ENCODE measurements at places on chromosomes 13 and 19.

- no peak for DNase-seq
Measured at GRCh38 chr13:98184792-98185191, 7.7 kb upstream of the RNF113B start.

DNA sequence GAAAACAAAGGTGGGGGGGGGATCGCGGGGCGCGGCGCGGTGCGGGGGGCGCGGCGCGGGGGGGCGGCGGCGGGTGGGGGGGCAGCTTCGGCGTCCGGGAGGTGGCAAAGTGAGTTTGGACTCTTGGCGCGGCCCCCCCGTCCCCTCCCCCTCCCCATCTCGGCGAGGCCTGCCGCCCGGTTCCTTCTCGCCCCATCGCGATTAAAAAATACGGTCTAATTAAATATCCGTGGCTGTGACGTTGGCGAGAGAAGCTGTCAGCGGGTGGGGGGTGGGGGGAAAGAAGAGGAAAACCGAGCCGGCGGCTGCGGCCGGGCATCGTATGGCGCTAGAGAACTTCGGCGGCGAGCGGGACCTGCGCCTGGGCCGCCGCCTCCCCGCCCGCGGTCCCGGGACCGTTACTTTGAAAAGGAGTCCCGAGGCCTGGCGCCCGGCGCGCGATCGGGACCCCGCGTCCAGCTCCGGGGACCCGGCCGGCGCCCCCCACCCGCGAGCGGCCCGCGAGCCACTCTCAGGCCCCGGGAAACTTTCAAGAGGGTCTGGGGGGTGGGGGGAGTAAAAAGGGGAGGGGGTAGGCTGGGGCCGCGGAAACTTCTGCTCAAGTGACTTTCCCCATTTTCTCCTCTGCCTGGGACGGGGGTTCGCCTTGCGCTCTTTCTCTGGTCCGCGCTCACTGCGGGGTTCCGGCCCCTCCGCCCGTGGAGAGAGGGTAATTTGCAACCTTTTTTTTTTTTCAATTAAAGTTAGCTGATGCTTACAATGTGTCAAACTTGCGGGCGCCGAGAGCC, 146.3 kb upstream of the ZNF536 start:
- no peak for DNase-seq

DNA sequence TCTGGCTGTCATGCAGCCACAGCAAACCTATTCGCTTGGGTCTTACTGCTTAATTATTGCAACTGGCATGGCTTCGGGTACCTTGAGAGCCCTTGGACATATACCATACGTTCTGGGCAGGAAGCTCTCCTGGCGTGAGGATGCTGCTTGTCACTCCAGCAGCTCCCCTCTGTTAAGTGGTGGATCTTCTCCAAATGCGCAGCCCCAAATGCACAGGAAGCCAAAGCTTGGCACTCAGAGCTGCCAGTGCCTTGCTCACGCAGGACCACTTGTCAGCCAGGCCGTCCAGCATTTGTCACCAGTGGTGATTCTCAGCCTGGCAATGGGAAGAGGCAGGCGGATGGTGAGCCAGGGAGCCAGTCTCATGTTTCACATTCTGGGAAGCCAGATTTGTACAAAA, 158.6 kb downstream of the KATNAL1 start:
- no peak for DNase-seq

- no peak for DNase-seq
Measured at GRCh38 chr19:51695088-51695487, 2.0 kb downstream of the SPACA6 start.

DNA sequence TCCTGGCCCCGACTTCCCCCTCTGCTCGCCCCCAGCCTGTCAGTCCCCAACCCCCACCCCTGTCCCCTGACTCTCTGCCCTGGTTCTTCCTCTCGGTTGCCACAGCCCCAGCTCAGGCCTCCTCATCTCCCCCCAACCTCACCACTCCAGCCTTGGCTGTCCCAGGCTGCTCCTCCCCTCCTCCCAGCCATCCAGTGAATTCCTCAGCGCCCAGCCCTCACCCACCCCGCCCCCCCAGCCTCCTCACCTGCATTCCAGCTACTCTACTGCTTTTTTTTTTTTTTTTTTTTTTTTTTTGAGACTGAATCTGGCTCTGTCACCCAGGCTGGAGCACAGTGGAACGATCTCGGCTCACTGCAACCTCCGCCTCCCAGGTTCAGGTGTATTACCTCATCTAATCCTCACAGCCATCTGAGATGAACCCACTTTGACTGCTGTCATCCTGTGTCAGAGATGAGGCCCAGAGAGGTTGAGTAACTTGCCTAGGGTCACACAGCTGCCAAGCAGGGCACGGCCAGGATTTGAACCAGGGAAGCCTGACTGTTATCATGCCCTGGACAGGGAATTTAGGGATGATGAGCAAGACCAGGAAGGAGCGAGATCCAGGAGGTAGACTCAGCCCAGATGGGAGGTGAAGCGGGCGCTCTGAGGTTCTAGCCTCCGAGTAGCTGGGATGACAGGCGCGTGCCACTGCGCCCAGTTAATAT, 2.6 kb downstream of the SULT2B1 start:
- no peak for DNase-seq

DNA sequence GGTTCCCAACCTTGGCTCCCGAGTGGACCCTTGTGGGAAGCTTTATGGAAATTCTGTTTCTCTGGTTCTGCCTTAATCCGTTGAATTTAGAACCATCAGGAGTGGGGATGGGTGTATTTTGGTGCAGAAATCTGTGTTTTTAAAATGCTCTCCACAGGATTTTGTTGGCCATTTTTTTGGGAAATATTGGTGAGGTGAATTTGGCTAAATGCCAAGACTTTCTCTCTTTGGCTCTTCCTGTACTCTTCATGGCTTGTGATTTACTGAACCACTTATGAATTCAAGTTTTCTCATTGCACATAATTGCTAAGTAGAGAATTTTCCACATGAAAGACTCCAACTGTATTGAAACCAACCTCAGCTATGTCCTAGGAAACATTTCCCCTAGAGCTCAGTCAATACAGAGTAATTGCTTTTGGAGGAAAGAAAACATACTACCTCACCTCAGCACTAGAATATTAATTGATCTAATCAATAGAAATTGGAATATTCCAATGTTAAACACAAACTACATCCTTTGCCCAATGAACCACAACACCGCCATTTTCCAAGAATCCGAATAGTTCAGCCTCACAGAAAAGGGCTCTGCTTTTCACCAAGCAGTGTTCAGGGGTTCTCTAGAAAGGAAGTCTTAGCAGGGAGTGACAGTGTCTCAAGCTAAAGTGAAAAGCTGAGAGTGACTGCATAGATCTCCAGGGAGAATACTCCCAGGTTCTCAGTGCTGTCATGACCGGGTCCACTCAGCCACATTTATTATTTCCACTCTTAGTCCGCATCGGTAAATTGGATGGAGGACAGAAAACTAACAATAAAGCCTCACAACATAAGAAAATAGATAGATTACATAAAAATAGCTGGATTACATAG, 60.3 kb downstream of the ERCC5 start:
- no peak for DNase-seq

DNA sequence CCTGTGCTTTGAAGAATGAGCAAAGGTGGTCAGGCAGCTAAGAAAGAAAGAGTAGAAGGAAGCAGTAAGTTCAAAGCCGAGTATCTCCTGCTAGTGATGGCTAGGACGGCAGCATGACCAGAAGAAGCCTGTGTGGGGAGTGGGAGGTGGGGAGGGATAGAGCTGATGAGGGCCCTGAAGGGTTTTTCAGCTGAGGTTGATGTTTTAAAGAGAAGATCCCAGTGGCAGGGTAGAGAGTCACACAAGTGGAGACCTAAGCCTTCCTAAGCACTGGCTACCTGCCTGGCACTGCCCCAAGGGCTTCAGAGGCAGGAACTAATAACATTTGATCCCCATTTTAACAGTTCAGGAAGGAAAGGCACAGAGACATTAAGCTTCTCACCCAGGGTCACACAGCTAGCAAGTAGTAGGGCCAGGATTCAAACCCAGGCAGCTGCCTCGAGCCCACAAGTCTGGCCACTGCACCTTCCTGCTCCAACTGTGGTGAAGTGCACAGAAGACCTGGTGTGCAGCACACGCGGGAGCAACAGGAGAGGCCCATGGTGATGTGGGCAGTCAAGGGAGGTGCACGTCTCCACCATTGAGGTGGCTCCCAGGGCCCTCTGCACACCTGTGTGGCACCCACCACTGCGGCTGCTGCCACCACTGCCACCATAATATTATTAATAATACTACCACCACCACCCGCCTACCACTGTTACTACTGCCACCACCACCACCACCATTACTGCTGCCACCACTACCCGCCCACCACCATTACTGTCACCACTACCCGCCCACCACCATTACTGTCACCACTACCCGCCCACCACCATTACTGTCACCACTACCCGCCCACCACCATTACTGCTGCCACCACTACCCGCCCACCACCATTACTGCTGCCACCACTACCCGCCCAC, 22.1 kb downstream of the CUL4A start:
- DNase-seq = no peak

DNA sequence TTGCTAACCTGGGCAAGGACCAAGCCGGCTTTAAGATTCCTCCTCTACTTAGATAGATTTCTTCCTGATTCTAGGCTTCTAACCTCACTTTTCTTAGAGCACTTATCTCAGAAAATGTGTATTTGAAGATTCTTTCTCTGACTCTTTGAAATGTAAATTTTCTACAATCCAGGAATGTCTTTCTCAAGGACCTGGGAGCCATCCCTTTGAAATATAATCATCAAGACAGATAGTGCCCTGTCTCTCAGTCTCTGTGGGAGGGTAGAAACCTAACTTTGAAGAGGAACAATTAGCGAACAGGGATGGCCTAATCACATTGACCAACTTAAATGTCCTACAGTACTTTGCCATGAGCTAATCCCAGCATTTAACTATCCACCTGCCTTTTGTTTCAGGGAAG, 1646.0 kb downstream of the PCDH9 start:
- DNase-seq = no peak

- DNase-seq = no peak
Measured at GRCh38 chr13:85099245-85099644, 700.0 kb downstream of the SLITRK6 start.

- no peak for DNase-seq
Measured at GRCh38 chr19:14337510-14337909, 43.7 kb upstream of the ADGRE5 start.

Measured in esophagus squamous epithelium (tissue), 5 donors.